ENCODE measurements at places on chromosomes 4 and X.

DNA sequence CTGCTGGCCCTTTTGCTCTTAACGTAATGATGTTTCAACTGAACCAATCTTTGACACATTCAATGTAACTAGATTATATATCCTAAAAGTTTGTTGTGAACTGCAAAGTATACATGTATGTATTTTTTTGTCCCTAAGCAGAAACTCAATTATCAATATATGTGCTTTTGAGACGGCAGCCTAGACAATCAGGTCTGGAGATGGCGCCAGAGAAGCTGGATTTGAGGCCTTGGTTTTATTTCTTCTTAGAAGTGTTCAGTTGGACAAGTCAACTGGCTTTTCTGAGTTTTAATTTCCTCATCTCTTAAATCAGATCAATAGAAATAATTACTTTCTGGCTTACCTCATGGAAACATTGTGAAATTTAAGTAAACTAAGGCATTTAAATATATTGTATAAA, 62.5 kb downstream of the DCAF8L1 start:
- DNase-seq, result no peak

- DNase-seq, result no peak
Measured at GRCh38 chr4:139718833-139719232, 53.2 kb downstream of the MGST2 start.

- no peak for DNase-seq
Measured at GRCh38 chrX:23919148-23919547, 11.3 kb downstream of the CXorf58 start.

DNA sequence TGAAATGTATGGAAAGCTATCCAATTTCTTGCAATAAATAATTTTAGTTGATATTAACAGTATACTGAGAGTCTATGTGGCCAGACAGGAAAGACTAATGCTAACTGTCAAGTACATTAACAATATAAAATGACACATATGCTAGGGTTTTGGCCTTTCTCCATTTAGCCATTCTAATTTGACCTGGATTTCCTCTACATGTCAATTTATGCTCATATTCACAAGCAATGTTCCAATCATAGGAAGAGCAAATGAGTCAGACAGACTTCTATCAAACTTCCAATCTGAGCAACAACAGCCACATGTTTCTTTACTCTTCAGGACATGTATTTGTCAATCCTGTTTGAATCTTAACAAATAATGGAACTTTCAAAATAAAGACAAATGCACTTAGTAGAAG, 53.6 kb downstream of the CORIN start:
- DNase-seq, result no peak

- no peak for DNase-seq
Measured at GRCh38 chr4:188263321-188263720, 124.1 kb downstream of the TRIML1 start.
